ENCODE measurements at places on chromosomes 7 and 10. TPM values are rescaled to one million over a fixed set of nuclear protein-coding genes. Genes with fewer than 3 reads are reported as not detected.

Gene ABCC2
- total RNA-seq, result 0.44 TPM

Gene GHRHR
- 2.7 TPM for total RNA-seq

Gene PRXL2A
- total RNA-seq, result 36.1 TPM

DNA sequence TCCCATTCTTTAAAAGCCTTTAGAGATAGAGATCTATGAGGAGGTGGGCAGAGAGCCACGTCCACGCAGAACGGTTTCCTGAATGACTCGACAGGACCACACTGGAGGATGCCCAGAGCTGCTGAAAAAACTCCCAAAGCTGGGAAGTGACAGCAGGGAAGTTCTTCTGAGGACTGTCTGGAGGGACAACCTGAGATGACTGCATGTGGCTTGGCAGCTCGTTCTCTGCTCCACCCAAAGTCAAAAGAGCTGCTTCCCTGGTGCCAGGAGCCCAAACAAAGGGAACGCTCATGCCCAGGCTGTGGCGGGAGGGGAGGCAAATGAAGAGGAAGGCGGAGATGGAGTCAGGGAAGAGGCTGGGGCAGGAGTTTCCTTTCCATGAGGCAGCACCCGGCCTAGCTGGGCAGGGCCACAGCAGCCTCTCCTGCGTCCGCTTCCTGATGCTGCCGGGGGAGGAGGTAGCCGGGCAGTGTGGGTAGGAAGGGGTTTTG lies 95.4 kb downstream of the CCDC3 start:
- DNase-seq, result no peak

DNA sequence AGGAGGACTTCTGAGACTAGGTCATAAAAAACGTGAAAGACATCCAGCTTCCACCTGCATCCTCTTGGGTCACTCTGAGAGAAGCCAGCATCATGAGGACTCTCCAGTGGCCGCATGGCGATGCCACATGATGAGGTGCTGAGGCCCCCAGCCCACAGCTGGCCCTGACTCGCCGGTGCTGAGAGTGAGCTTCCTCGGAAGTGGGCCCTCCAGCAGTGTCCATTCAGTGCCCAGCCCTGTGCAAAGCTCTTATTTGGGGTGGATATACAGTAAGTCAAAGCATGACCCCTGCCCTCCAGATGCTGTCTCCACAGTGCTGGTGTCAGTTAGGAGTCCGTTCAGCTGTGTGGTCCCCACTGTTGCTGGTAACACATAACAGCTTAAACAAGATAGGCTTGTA lies 93.6 kb upstream of the CHST15 start:
- DNase-seq, result no peak

DNA sequence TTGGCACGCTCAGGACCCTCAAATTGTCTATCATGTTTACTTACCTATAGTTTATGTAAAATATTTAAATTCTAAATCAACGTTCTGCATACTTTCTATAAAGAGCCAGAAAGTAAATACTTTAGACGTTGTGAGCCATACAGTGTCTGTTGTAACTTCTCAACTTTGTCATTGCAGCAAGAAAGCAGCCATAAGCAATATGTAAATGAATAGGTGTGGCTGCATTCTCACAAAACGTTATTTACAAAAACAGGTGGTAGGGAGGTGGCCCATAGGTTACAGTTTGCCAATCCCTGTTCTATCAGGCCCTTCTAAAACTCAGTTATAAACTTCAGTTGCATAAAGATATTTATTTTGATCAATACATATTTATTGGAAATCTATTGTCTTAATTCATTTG lies 12.1 kb upstream of the NPY start:
- no peak for DNase-seq

DNA sequence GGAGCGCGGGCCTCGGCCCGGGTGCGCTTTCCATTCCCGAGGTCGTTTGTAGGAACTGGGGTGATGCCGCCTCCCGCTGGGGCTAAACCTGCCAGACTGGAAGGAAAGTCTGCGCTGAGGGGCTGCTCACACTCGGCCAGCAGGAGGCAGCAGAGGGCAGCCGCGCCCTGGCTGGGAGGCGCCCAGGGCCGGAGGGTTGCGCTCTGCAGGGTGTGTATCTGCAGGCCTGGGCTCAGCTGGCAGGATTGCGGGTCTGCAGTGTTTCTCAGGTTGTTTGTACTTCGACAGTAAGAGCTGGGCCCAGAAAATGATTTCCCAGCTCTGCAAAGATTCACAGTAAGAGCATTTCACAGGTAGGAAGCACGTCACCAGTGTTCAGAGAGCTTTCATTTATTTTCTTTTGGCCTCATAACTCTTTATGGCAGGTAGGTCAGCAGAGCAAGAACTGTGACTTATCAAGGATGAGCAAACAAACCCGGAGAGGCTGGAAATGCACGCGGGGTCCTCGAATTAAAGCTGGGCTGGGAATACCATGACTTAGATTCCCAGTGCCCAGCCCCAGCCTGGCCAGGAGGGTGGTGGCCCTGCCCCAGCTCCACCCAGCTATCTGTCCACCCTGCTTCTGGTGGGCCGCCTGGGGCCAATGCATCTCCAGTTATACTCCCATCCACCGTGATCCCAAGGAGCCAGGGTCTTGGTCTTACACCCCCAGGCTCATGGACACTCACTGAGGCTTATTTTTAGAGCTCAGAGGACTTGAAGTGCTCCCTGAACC lies 15.2 kb upstream of the PPP2R2D start:
- peak; percentile 96 for DNase-seq

DNA sequence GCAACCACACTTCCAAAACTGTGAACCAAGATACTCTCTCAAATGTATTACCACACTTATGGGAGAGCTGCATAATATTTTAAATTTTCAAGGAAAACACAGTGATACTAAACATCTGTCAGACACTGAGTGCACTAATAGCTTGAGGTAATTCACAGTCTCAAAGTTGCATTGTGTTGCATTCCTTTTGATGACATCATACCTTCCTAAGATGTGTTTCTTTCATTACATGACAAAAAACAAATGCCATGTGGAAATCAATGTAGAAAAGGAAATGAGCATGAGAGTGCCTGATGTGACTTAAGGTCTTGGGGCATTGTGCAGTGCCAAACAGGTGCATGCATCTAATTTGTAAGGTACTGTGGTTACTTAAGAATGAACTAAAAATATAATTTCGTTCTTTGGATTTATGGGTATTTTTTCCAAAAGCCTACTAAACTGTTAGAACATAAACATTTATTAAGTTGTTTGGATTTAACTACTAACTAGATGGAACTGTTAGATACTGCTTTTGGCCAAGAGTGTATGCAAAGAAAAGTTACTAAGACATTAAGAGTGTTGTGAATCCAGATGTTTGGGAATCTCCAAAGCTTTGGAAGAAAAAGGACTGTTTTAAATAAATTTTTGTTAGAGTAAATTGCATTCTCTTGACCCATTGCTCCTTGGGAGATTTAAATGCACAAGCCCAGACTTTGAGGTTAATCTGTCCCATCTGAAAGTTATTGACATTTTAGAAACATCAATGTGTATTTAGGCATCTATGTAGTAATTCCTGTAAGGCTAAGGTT lies 496.2 kb upstream of the SEMA3D start:
- no peak for DNase-seq

DNA sequence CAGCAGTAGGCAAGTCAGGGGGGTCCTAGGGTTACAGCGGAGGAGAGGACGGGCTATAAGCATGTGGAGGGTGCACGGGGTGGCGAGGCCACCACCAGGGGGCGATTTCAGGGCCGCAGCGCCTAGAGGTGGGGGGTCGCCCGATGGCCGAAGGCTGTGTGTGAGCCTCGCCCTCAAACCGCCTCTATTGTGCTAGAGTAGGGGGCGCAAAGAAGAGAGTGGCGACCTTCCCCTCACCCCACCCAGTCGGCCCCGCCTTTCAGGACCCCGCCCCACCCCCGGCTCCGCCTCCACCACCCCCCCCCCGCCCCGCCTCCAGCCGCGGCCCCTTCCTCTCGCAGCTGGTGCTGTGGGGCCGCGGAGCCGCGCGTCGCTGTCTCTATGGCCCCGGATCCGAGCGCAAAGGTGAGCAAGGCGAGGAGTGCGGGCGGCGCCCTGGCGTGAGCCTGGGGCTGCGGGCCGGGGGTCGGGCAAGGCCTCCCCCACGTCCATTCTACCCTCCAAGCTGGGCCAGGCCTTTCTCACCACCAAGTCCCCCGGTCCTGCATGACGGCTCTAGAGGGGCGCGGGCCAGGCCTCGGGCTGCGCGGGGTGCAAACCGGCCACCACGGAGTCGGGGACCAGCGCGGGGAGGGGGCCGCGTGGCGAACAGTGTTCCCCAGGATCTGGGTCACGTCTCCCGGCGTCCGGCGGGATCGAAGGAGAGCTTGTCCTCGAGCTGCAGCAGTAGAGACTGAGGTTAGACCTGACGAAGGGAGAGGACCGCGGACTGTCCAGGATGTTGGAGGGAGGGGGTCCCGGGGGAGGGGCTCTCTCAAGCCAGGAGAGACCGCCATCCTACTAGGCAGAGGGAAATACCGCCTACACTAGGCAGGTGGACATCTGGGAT lies at the start of gene SEMA4G:
Gene SEMA4G, plus strand, starts transcription at position 318 of the 889 bp plus-strand sequence. CDS start 3,409 bp downstream, outside the sequence.
- peak; percentile 98 for DNase-seq

- no peak for DNase-seq
Measured at GRCh38 chr10:116083226-116083762, 189.7 kb downstream of the GFRA1 start.

- peak; percentile 80 for DNase-seq
Measured at GRCh38 chr10:119139464-119140067, 25.9 kb downstream of the SFXN4 start.

DNA sequence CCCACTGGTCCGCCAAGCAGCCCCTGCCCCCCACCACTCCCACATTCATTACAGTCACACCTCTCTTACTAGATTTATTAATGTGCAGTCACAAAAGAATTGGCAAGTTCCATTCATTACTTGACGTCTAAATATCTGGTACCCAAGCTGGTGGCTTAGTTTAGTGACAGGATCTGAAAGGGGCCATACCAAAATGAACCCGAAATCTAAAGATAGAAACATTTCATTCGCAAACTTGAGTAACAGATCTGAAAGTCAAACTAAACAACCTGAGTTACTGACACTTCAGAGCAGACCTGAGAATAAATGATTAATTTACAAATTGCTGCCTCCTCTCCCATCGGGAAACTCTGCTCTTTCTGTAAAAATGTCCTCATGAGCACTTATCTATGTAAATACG lies 53.4 kb downstream of the TNS3 start:
- DNase-seq, result no peak

DNA sequence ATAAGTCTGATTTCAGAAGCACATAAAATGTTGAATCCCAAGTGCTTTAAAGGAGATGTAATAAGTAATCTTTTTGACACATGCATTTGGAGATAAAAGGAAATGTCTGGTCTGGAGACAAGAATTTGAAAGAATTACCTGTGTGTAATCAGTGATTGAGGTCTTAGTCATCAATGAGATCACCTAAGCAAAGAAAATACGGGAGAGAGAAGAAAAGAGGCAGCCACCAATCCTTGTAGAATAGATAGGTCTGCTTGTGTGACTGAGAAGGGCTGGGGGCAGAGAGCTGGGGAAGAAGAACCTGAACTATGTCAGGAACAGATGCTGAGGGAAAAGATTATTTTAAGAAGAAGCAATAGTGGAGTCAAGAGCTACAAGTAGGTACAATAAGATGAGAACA lies 49.3 kb upstream of the ITPRID1 start:
- DNase-seq, result no peak

Measured in H7 (cell line).